ENCODE measurements at places on chromosomes 2 and 18. TPM values are rescaled to one million over a fixed set of nuclear protein-coding genes. Genes with fewer than 3 reads are reported as not detected.

ABCG8 gene
- polyA plus RNA-seq = 0.88 TPM

IL1R2 gene
- polyA plus RNA-seq = 0.47 TPM

RAX gene
- polyA plus RNA-seq = not detected

CCDC74B gene
- 14.4 TPM for polyA plus RNA-seq

C2orf92 gene
- 25.4 TPM for polyA plus RNA-seq

LRRC30 gene
- polyA plus RNA-seq = 0.40 TPM

DAPL1 gene
- 37.6 TPM for polyA plus RNA-seq

MBP gene
- polyA plus RNA-seq = 17.1 TPM

FBXO48 gene
- polyA plus RNA-seq = 2.3 TPM

FAM98A gene
- 58.5 TPM for polyA plus RNA-seq

HAUS1 gene
- polyA plus RNA-seq = 54.2 TPM

ENOSF1 gene
- polyA plus RNA-seq = 141 TPM

SH3RF3 gene
- 4.0 TPM for polyA plus RNA-seq

GPAT2 gene
- polyA plus RNA-seq = 3.8 TPM

TUBB8B gene
- 0.96 TPM for polyA plus RNA-seq

RAD51AP2 gene
- polyA plus RNA-seq = 0.38 TPM

MROH2A gene
- polyA plus RNA-seq = 0.28 TPM

EML6 gene
- 20.4 TPM for polyA plus RNA-seq

ASB18 gene
- polyA plus RNA-seq = 0.15 TPM

CGREF1 gene
- 5.4 TPM for polyA plus RNA-seq

EFR3B gene
- 9.9 TPM for polyA plus RNA-seq

GPBAR1 gene
- 1.2 TPM for polyA plus RNA-seq

C1GALT1C1L gene
- 4.1 TPM for polyA plus RNA-seq

GREB1L gene
- polyA plus RNA-seq = 4.0 TPM

SERPINB2 gene
- 0.10 TPM for polyA plus RNA-seq

ELOA2 gene
- polyA plus RNA-seq = not detected

SALL3 gene
- 9.6 TPM for polyA plus RNA-seq

CFAP65 gene
- polyA plus RNA-seq = 0.28 TPM

KRTCAP3 gene
- polyA plus RNA-seq = 10.7 TPM

IL18R1 gene
- polyA plus RNA-seq = 3.2 TPM

FAM228A gene
- 1.3 TPM for polyA plus RNA-seq

SLC5A7 gene
- 1.3 TPM for polyA plus RNA-seq

GNLY gene
- polyA plus RNA-seq = 0.27 TPM

ABI2 gene
- polyA plus RNA-seq = 101 TPM

BCL2 gene
- polyA plus RNA-seq = 25.2 TPM

NIFK gene
- polyA plus RNA-seq = 67.5 TPM

WDSUB1 gene
- 33.8 TPM for polyA plus RNA-seq

MCM6 gene
- polyA plus RNA-seq = 73.0 TPM

BOLL gene
- 0.22 TPM for polyA plus RNA-seq

SERPINB10 gene
- 0.27 TPM for polyA plus RNA-seq

NYAP2 gene
- 0.17 TPM for polyA plus RNA-seq

RUFY4 gene
- 0.32 TPM for polyA plus RNA-seq

L3MBTL4 gene
- 6.4 TPM for polyA plus RNA-seq

Data from left kidney (tissue), 8 donors.